Caco-2 (cell line): ENCODE measurements at places on chromosomes 7 and 10. TPM values are rescaled to one million over a fixed set of nuclear protein-coding genes. Genes with fewer than 3 reads are reported as not detected.

ADRA2A gene
- total RNA-seq, result 0.67 and 0.70 TPM in 2 replicates

KCP gene
- total RNA-seq, result 0.23 and 0.50 TPM in 2 replicates

PLXDC2 gene
- 0.54 and 1.2 TPM in 2 replicates for total RNA-seq

DNA sequence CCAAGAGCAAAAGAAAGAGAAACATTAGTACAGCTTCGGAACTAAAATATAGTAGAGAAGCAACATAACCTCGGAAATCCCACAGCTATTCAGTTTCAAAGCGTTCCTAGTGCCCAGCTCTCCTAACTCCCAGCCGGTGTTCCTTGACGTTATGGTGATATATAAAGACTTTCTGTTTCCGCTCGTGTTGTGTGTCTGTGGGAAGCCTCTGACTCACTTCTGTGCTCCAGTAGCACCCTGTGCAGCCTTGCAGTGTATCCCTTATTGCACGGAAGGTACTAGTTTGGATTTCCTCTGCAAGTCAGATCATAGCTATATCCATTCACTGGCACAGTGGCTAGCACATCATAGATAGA lies 535 bp downstream of the ASAH2B start:
- DNase-seq, result peak; percentile 32

GRCh38 chr7:12594122-12594897 lies 23.8 kb downstream of the SCIN start:
- DNase-seq, result no peak

DNA sequence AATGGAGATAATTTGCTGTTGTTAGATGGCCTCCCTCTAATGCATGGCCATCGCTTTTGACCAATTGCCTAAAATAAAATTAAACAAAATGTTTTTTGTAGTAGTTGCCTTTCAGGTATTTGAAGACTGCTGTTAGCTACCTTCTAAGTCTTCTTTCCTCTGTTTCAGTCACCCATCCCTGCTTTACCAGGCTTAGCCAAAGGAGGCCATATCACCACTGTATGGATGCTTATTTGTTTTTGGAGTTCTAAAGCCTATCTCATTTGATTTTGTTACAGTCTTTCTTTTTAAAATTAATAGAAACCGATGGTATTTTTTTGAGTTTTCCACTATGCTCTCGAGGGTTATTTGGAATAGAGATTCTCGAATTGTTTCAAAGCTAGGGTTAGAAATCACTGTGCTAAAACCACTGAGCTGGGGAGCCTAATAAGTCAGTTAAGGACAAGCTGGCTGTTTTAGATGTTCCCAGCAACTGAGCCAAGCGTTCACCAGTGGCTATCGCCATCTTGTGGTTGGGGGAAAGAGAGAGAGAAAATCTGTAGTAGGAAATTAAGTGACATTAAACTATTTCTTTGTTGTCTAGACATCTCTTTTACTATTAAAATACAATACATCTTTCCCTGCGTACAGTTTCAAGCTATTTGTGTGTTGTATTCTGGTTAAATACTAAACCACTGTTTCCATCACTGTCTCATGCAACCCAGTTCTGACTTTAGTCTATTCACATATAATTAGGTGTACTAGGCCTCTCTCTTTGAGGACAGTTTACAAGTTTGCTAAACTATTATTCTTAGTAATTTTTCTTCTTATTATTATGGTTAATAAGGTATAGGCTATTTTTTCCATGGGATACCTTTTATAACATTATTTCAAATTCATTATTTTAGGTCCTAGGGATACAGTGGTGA lies 52.2 kb downstream of the GPR158 start:
- DNase-seq, result peak; percentile 71

DNA sequence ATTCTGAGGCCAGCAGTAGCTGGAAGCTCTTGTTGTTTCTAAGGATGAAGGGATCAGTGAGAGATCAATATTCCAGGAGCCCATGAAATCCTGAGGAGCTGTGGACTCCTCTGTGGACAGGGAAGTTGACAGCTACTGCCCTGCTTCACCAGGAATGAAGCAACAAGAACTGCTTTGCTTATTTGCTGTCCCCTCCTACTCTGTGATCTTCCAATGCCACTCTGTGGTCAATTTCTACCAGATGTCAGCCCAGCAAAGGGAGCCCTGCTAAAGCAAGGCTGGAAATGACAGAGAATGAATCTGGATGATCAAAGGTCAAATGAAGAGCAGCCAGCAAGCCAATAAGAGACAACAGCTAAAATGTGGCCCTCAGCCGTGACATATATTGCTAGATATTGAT lies 227.5 kb upstream of the CHRM2 start:
- DNase-seq, result no peak
